RPMI7951 (cell line): ENCODE measurements at places on chromosomes 2 and 18.

DNA sequence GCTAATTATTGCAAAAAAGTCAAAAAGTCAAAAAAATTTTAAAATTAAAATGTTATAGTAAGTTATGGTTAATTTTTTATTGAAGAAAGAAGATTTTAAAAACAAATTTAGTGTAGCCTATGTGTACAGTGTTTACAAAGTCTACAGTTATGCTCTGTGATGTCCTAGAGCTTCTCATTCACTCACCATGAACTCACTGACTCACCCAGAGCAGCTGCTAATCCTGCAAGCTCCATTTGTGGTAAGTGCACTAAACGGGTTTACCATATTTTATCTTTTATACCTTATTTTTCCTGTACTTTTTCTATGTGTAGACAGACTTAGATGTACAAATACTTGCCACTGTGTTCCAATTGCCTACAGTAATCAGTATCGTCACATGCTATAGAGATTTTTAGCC lies 788.2 kb downstream of the DSC3 start:
- DNase-seq = no peak

GRCh38 chr2:187502467-187502866 lies 51.8 kb downstream of the TFPI start:
- DNase-seq = no peak

DNA sequence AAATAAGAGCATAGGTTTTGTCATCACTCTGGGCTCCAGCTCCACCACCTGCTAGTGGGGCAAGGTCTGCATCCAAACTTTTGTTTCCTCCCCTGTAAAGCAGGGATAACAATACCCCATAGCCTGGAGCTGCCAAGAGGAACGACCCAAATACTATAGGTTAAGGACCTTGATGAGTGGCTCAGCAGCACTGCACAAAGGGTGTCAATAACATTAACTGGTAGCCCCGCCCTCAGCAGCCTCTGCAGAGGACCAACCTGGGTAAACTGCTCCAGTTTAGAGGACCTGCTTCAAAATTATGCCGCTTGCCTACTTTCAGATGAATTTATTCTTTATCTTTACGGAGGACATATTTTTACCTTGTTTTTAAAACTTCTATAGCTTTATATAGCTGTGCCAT lies 65.8 kb upstream of the RIOK3 start:
- no peak for DNase-seq

DNA sequence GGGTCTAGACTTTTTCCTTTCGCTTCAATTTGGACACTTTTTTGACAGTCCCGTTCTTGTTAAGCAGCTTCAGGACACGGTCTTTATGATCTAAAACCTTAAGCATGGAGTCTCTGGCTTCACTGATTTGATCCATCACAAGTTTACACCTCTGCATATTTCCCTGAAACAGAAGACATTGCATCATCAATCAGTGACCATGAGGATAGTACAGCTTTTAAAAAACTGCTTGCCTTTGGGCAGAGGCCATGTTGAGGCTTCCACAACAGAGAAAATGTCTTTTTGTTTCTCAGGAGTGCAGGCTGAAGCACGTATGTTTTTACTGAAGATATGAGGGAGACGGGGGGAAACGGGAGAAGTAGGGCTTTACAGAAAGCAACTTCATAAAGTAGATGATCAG lies 56.2 kb upstream of the AMMECR1L start:
- no peak for DNase-seq

DNA sequence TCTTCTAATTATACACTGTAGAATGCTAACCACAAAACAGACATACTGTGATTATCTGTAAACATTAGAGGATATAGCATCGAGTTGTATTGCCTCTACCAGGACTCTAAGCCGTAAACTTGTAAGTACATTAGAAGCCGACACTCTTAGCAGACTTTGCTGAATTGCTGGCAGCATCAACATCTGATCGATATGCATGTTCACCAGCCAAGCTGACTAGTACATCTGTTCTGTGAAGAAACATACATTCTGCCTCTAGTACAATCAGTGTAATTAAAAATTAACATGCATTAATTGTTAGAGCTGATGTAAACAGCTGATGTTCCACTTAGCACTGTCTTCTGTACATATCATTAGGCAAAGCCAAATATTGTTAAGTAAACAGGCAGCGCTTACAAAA lies 502.2 kb downstream of the NR4A2 start:
- no peak for DNase-seq
